ENCODE measurements at places on chromosomes 5 and 9.

GRCh38 chr9:112550531-112550930 is 63.9 kb downstream of the KIAA1958 start:
- DNase-seq = no peak

DNA sequence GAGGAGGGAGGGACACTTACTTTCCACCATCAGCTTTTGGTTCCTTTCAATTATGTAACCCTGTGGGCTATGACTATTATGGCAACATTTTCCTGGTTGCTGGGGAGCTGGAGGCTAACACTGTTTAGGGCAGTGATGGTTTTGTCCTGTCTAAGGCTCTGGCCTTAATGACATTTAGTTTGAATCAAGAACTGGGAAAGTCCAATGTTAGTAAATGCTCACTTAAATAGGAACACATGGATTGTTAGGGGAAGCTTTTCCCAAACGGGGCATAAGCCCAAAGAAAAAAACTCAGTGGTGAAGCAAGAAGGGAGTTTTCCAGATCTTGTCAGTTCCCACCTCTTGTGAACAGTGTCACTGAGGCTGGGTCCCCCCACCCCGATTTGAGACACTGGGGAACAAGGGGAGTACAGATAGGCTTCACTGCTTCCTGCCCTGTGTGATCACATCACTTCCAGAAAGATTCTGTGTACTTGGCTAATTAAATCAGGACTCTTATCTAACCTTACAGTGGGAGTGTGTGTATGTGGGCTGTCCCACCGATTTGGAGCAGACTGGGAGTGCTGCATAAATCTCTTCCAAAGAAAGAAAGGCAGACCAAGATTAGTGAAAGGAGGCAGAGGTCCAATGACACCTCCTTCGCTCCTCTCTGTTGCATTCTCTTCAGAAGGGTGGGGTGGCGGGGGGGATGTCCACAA is 206.4 kb downstream of the PTTG1 start:
- DNase-seq = no peak

DNA sequence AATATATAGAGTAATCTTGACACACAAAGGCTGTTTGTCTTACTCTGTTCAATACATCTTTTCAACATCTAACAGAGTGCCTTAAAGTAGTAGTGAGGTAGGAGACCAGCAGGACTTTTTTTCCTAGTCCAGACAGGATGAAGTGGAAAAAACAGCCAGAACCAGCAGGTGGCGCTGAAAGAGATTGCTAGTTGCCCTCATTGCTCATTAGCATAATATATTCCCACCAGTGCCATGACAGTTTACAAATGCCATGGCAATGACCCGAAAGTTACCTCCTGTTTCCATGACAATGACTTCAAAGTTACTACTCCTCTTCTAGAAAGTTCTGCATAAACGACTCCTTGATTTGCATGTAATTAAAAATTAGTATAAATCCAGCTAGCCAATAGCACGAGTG is 387.4 kb downstream of the ACTL7B start:
- DNase-seq = peak; percentile 1

DNA sequence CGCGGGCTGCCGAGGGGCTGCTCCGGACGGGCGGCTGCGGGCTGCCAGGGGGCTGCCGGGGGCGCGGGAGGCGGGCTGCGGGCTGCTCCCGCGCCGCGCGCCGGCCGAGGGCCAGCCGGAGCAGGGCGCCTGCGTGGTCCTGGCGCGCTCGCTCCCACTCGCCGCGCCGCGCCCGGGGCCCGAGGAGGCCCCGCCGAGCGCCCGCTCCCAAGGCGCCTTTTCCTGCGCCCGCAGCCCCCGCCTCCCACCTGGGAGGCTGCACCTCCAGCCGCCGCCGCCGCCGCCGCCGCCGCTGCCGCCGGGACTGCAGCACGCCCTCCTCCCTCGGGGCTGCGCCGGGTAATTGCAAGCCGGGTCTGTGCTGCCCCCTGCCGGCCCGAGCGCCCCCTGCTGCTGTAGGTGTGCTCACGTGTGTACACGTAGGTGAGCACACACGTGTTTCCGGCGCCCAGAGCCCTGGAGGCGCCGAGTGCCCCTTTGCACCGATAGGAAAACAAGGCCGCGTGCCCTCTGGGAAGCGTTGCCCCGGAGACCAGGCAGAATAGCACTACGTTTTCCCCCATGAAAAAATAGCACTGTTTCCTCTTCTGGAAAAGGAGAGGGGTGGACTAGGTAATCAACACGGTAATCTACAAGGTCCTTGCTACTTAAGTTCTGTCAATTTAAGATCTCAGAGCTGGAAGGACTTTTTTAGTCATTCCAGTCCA is at the start of gene EPB41L4B:
Gene EPB41L4B (minus strand): TSS at position 318 of the 707 bp plus-strand sequence. CDS start 613 bp downstream, outside the sequence.
- DNase-seq = peak; percentile 22

DNA sequence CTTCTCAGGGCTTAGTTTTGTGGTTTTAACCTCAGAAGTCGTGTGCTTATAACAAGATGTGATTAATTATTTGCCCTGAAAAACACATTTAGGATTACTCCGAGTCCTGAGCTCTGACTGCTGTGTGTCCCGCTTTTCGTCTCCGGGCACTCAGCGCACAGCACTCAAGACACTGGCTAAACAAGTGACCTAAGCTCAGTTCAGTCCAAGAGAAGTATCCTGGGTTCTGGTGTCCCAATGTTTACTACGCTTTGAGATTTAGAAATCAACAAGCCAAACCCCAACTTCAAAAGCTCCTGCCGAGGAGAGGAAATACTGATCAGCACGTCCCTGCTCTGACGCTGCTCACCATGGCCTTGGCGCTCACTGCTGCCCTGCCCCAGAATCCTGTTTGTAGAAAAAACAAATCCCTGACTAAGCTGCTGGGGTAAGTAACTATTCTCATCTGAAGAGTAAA is 53.2 kb downstream of the IPPK start:
- no peak for DNase-seq

DNA sequence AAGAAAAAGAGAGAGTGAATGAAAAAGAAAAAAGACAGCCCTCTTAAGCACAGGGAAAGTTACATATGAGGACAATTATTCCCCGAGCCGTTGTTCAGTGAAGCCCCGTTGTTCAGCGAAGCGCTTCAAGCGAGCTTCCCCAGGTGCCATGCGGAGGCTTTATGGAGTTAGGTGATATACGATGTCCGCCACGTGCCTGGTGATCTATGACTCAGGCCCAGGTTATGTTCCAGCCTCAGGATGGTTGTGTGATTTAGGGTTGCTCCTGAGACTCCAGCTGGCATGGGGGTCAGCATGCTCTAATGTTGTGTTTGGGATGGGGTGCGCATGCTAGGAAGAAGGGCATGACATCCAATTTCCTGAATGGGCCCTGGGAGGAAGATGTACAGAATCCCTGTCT is 365.6 kb downstream of the CDK5RAP2 start:
- no peak for DNase-seq

GRCh38 chr5:33482335-33482734 is 41.6 kb downstream of the TARS1 start:
- no peak for DNase-seq

GRCh38 chr9:22158271-22158670 is 149.2 kb upstream of the CDKN2B start:
- DNase-seq = no peak

DNA sequence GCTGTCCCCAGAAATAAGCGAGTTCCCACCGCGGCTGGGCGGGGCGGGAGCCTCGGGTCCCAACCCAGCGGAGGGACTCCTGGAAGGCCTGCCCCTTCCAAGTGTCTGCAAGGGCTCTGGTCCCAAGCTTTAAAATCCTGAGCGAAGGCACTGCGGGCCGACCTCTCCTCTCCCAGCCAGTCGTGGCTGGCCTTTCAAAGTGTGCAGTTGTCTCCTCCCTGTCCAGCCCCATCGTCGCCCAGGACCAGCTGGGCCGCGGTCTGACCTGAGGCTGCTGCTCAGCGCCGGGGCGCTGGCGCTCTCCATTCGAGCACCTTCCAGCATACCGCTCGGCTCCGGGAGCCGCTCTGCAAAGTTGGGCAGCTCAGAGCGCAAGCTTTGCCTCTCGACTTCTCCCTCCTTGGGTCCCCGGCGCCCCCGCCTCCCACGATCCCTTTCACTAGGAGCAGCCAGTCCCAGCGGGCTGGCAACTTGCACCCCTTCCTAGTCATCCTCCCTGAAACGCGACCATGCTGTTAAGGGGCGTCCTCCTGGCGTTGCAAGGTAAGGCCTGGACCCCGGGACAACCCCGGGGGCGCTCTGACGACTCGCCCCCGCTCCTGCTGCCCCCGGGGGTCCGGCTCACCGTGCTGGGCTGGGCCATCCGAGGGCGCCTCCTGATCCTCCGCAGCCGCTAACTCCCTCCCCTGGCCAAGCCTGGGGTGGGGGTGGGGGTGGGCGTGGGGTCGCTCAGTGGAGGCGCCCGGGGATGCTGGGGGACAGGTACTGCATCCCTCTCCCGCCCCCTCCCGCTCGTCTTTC is at the start of gene MAMDC2:
Gene MAMDC2 (plus strand): TSS at position 160 of the 801 bp plus-strand sequence. CDS start 350 bp downstream, at position 510.
- no peak for DNase-seq

GRCh38 chr5:132019337-132019736 is 7.9 kb upstream of the ACSL6 start:
- DNase-seq = no peak

- no peak for DNase-seq
Measured at GRCh38 chr5:124393584-124394379, 352.7 kb downstream of the ZNF608 start.

DNA sequence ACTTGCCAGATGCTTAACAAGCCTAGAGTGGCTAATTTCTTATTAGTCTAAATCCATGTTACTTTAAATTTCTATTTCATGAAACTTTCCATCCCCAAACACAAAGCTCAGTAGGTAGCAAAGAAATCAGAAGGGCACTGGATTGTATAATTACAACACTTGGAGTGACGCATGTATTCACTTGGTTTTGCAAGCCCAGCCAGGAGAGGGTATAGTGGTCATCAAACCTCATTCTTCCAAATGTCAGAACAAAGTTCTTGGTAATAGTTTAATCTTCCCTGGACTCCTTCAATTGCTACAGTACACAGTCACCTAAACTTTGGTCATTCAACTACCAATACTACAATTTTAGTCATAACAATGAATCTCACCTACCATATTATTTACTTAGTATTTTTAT is 112.1 kb downstream of the SEMA6A start:
- DNase-seq = no peak

DNA sequence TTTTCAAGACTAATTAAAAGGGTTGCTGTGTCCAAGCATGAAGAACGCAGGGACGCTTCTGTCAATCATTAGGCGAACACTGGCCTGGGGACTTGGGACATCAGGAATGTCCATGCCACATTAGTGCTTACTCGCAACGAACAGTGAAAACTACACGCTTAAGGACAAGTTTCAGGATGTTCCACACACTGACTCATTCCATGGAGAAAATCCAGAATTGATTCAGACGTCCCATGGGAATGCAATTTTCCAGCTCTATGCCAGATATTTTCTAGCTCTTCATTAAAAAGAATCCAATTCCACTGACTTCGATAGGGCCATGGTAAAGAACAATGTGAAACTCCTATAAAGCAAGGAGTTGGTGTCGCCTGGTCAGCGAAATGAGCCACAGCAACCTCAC is 98.2 kb downstream of the CAMSAP1 start:
- no peak for DNase-seq

- no peak for DNase-seq
Measured at GRCh38 chr5:168023191-168023590, 268.3 kb upstream of the WWC1 start.

DNA sequence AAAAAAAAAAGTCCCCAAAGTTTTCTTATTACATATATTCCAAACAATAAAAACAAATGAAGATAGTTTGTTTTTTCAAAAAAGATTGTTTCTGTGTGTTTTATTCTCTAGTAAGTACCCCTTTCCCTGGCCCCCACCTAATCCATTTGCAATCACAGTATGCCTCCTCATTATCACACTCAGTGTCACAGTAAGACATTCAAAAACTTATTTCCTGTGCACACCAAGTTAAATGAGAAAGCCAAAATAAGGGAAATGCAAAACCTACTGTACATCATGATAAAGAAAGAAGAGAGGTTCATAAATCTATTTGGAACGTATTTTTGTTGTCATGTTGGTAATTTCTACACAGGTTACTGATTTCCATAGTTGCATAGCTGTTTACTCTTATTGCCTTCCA is 62.3 kb downstream of the ST8SIA4 start:
- DNase-seq = peak; percentile 40

DNA sequence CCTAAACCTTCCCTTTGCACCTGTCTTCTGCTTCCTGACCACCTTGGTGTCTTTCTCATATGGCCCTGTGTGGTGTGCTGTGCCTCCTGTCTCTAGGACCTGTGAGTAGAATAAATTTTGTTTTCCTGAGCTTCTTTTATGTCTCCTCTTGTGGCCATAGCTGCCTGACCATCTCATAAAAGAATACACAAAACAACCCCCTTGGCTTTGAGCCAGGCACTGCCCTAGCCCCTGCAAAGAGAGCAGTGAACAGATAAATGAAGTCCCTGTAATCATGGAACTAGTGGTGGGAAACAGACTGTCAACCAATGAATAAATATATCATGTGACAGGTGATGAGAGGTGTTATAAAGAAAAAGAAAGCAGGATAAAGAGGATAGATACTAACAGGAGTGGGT is 485.1 kb downstream of the CSNK1G3 start:
- no peak for DNase-seq

- DNase-seq = no peak
Measured at GRCh38 chr5:142548739-142549275, 137.1 kb downstream of the FGF1 start.

GRCh38 chr9:37300620-37301019 is 121.9 kb upstream of the GRHPR start:
- no peak for DNase-seq

- no peak for DNase-seq
Measured at GRCh38 chr9:124790301-124790700, 13.4 kb downstream of the OLFML2A start.

GRCh38 chr9:6955251-6955921 is 197.6 kb downstream of the KDM4C start:
- DNase-seq = no peak

GRCh38 chr9:86983620-86984259 is 36.4 kb upstream of the GAS1 start:
- no peak for DNase-seq

DNA sequence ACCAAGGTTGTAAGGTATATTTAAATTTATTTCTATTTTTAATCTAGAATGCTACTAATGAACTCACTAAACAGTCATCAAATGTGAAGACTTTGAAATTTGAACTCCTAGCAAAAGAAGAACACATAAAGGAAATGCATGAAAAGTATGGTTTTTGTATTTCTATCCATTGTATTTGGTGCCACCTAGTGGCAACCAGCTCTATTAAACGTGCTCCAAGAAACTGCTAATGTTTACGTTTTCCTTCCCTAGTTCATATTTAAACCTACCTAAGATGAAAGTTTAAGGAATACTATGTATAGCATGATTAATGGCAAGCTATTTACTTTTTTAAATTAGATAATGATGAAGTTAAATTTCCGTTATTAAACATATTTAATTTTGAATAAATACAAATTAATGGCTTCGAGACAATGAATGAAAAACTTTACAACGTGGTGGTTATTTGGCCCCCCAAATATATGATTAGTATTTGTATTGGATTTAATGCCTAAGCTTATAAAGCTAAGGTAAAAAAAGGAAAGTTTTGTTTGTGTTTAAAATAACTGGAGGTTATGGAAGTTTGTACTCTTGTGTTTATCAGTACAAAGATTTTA is 115.9 kb upstream of the SH3GL2 start:
- DNase-seq = no peak

GRCh38 chr5:1442222-1443145 is 2.8 kb downstream of the SLC6A3 start:
- no peak for DNase-seq

- no peak for DNase-seq
Measured at GRCh38 chr9:29439961-29440360, 1866.7 kb upstream of the C9orf72 start.

- no peak for DNase-seq
Measured at GRCh38 chr5:1709171-1709803, 90.3 kb downstream of the MRPL36 start.

All from bone marrow (tissue), 2 donors.